ENCODE measurements at places on chromosomes 4 and X. TPM values are rescaled to one million over a fixed set of nuclear protein-coding genes. Genes with fewer than 3 reads are reported as not detected.

Gene AFP
- 8.6 TPM for total RNA-seq

GRCh38 chrX:10741003-10741402, 120.6 kb upstream of the MID1 start:
- no peak for DNase-seq

- no peak for DNase-seq
Observed at GRCh38 chr4:82528074-82528473, 33.7 kb downstream of the TMEM150C start.

DNA sequence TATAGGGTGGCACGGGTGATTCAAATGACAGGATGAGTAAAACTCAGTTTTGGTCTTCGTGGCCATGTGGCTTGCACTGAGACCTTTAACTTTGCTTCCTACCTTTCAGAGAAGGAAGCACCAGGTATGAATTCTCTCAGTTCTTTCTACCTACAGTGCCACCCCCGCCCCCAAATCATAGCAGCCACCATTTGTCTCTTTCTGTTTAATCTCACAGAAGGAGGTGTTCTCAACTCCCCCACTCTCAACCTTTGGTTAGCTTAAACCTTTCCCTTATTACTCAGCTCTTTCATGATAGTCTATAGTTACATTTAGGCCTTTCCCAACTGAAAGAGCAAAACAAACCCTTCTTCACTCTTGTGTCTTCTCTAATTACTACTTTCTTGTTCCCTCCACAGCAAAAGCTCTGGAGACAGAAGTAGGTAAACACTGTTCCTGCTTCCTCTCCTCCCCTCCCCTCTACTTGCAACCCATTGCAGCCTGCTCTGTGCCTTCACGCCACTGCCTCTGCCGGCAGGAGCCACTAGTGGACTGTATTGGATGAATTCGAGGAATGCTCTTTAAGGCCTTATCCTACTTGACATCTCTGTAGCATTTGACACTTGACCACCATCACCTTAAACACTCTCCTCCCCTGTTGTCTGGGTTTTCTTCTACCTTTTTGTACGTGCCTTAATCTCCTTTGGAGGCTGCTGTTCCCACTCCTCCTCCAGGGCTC, 123.7 kb downstream of the AFF1 start:
- no peak for DNase-seq

GRCh38 chr4:15670576-15670975, 11.1 kb upstream of the FAM200B start:
- no peak for DNase-seq

Gene GPR34
- total RNA-seq, result not detected

DNA sequence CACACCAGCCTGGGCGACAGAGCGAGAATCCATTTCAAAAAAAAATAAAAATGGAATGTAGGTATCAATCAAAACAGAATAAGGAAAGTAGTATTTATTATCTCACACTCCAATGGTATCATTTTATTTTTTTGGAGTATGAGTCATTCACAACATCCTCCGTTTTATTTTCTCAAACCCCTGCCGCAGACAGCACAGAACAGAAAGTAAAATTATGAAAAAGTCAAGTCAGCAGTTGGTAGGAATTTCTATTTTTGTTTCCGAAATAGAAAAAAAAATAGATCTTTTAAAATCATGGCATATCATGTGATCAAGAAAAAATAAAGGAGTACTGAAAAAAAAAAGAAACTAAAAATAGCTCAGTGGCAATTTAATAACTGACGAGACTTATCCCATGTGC, 490.7 kb upstream of the TENM3 start:
- DNase-seq, result no peak

Gene USP17L18
- not detected for total RNA-seq

GRCh38 chr4:142567620-142568451, 278.3 kb downstream of the INPP4B start:
- peak; percentile 64 for DNase-seq

GRCh38 chrX:78075787-78076389, 28.2 kb upstream of the PGK1 start:
- no peak for DNase-seq

Gene TMSB15B
- total RNA-seq, result 6.3 TPM

Gene DDX53
- not detected for total RNA-seq

Gene DUSP9
- total RNA-seq, result 0.20 TPM

GRCh38 chr4:108556166-108556565, 64.2 kb upstream of the RPL34 start:
- DNase-seq, result no peak

DNA sequence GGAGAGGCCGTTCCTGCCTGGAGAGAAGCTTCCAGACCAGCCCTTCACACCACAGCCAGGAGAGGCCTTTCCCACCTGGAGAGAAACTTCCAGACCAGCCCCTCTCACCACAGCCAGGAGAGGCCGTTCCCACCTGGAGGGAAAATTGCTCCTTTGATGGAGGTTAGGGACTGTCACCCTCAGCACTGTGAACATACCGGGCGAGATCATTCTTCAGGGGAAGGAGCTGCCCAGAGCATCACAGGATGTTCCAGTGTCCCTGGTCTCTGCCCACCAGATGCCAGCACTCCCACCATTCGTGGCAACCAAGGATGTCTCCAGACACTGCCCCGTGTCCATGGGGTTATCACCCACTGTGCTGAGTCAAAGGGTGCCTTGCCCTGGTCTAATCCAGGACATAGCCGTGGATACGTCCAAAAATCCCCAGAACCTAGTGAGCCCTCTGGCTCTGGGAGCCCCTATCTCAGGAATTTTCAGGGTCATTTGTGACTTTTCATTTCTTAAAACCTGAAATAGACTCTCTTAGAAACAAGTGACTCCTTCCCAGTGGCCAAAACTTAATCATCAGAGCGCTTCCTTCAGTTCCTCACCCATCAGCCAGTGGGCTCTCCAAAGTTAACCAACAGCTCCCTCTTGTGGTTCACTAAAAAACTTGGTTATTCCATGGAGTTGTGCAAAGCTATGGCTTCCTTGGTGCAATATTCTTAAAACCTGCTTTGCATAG, 80.2 kb downstream of the CRMP1 start:
- peak; percentile 41 for DNase-seq

- no peak for DNase-seq
Observed at GRCh38 chr4:183356173-183356830, 34.1 kb upstream of the CLDN24 start.

Gene NR3C2
- 2.5 TPM for total RNA-seq

- no peak for DNase-seq
Observed at GRCh38 chrX:120294651-120295050, 16.6 kb downstream of the TMEM255A start.

- DNase-seq, result peak; percentile 85
Observed at GRCh38 chr4:117134386-117134785, 49.0 kb upstream of the TRAM1L1 start.

GRCh38 chr4:79297479-79297878, 28.4 kb downstream of the NAA11 start:
- DNase-seq, result no peak
